ENCODE measurements at places on chromosomes 5 and 9.

DNA sequence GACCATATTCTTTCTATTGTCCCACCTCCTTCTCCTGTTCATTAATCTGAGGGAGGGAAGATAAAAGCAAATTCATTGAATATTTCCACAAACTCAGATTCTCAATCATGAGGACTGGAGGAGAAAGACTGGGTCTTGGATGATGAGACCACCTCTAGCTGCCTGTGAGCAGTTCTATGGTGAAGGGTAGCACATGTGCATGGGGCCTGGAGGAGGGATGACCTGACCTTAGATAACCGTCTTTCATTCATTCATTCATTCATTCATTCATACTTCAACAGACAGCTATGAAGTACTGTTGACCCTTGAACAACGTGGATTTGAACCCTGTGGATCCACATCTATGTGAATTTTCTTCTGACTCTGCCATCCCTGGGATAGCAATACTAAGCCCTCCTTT is 68.4 kb downstream of the MED10 start:
- no peak for DNase-seq

GRCh38 chr5:145499483-145499882 is 335.7 kb downstream of the PRELID2 start:
- DNase-seq, result no peak

DNA sequence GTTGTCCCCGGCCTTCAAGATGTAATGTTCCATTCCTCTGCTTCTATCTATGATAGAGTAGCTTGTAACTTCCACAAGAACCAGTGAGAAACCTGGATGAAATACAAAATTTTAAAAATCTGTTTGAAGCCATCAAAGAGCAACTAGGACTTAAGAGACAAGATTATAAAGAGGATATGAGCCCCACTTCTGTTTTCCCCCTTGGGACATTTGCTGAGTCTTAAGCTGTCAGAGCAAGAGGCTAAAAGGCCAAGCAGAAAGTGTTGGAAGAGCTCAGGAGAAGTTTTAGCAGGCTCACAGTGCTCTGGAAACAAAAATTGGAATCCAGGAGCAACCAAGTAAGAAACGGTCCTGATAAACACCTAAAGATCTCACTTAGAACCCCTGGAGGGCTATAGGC is 76.1 kb downstream of the ADRB2 start:
- DNase-seq, result no peak

DNA sequence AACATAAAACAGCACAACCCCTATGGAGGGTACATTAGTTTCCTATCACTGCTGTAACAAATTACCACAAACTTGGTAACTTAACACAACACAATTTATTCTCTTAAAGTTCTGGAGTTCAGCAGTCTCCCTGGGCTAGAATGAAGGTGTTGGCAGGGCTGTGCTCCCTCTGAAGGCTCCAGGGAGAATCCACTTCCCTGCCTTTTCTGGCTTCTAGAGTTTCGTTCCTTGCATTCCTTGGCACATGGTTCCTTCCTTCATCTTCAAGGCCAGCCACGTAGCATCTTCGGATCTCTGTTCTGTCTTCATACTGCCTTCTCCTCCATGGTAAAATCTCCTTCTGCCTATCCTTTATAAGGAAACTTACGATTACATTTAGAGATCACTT is 25.0 kb upstream of the GSN start:
- DNase-seq, result no peak

DNA sequence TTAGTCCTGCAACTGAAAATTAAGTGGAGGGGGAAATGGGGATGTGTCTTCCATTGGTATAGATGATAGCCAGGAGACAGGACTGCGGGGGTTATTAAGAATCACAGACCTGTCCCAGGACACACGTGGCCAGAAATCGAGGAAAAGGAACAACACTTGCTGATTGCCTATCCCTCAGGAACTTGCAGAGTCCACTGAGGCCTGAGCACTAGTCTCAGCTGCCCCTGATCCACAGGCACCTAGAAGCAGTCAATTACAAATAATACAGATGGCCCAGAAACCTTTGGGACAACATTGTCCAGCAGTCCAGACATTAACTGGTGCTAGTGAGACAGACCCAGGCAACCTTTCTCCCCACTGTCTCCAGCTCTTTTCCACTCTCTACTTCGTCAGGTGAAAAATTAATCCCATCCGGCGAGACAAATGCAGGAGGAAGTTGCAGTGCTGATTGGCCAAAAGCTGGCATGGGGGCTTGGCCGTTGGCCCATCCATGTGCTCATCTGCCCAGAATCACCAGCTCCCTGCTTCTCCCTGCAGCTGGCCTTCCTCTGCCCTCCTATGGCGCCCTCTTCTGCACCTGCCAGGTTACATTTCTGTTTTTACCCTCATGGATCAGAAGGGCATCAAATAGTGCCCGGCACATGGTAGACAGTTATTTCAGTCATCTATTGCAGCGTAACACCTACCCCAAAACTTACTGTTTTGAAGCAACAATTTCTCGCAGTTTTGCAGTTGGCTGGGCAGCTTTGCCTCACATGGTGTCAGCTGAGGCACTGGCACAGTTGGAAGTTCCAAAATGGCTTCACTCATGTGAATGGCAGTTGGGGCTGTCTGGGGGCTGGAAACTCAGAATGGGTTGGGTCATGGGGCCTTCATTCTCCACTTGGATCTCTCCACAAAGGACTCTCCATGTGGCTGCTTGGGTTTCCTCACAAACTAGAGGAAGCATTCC is 3.6 kb upstream of the B4GALT1 start:
- no peak for DNase-seq

DNA sequence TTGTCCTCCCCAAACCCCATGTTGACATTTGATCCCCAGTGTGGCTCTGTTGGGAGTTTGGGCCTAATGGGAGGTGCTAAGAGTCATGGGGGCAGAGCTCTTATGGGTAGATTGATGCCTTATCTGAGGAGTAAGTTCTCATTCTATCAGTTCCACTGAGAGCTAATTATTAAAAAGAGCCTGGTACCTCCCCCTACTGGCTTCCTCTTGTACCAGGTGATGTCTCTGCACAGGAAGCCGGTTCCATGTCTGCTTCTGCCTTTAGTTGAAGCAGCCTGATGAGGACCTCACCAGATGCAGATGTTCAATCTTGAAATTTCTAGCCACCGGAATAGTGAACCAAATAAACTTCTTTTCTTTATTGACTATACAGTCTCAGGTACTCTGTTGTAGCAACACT is 10.8 kb downstream of the GABRB2 start:
- no peak for DNase-seq

DNA sequence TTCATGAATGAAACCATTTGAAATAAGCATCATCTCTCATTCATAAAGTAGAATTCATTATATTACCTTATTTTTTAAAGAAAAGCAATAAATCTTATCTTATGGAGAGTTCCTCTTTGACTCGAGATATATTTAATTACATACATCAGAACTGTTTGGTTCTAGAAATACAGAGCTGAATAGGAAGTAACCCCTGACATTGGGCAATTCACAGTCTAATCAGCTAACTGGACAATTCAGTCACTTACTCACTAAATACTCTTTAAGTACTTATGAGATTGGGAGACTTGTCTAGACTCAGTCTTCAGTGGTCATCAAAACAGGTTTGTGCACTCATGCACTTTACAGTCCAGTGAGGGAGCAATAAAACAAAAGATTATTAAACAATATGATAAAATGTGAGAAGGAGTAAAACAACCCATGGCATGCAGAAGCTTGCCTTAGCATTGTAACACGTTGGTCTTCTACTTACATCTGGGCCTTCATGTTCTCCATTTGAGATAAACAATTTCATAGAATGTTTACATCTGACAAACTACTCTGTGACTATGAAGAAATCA is 11.5 kb upstream of the FBXO38 start:
- no peak for DNase-seq

DNA sequence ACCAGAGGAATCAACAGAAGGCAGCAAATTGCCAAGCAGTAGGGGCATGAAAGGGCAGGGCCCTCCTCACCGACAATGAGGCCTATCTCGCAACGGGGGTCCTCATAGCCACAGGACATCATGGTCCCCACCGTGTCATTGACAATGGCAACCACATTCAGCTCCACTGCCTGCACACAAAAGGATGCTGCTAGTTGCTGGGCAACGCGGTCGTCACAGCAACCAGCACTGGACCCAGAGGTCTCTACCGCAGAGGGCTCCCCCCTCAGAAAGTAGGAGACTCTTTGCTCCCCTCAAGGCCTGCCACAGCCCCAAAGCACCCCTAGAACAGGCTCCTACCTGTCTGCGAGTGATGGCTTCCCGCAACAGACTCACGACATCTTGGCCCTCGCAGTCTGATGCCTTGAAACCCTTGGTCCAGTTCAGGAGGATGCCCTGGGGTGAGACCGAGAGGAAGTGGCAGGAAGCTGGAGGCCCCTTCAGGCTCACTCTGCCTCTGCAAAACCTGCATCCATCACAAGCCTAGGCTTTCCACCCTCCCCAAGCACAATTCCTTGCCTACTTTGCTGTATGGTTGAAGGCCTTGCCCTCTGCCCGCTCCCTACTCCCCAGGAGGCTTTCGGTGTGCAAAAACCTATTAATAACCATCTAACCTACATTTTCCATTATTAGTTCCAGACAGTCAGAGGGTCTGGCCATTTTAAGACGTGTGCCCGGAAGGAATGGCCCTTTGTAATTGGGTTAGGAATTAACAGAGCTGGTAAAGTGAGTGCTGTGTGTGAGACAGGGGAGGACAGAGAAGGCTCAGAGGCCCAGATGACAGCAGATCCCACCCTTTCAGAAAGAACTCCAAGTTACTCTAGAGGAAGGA is 15.2 kb downstream of the HK3 start:
- no peak for DNase-seq

- no peak for DNase-seq
Observed at GRCh38 chr5:102411-103043, 10.6 kb downstream of the PLEKHG4B start.

GRCh38 chr9:109098171-109098959 is 21.4 kb downstream of the TMEM245 start:
- peak; percentile 56 for DNase-seq

GRCh38 chr5:68012831-68013230 is 202.7 kb upstream of the PIK3R1 start:
- no peak for DNase-seq

DNA sequence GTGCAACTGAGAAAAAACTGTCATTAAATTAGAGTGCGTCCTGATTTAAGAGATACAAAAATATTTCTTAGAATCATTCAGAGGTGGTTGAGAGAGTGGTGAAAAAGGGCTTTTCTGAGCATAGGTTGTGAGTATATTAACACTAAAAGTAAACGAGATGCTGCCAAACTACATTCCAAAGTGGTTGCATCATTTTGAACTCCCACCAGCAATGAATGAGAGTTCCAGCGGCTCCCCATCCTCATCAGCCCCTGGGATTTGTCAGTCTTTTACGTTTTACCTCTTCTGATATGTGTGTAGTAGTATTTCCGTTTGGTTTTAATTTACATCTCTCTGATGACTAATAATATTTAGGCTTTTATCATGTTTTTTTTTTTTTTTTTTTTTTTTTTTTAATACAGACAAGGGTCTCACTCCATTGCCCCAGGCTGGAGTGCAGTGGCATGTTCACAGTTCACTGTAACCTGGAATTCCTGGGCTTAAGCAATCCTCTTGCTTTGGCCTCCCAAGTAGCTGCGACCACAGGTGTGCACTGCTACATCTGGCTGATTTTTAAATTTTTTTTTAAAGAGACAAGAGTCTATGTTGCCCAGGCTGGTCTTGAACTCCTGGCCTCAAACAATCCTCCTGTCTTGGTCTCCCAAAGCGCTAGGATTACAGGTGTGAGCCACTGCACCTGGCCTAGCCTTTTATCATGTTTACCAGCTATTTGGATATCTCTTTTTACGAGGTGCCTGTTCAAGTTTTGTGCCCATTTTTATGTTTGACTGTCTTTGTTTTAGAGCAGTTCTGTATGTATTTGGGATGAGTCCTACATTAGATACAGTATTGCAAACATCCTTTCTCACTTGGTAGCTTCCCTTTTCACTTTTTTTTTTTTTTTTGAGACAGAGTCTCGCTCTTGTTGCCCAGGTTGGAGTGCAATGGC is 17.0 kb downstream of the PRRT1B start:
- DNase-seq, result no peak

DNA sequence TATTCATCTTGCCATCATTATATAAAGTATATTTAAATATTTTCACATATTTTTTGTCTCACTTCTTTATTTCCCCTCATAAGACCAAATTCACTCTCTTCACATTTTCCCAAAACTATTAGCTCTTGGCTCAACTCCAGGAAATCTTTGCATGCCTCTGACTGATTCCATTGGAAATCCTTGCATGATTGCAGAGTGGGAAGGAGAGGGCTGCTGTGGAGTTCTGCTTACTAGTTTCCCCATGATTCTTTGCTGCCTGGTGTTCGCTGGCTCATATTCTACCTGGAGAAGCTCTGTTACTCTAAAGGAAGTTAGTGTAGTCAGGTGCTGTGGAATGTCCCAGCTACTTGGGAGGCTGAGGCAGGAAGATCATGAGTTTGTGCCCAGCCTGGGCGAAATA is 41.9 kb downstream of the LIX1 start:
- no peak for DNase-seq

GRCh38 chr5:11239261-11240015 is 478.4 kb upstream of the DAP start:
- no peak for DNase-seq

DNA sequence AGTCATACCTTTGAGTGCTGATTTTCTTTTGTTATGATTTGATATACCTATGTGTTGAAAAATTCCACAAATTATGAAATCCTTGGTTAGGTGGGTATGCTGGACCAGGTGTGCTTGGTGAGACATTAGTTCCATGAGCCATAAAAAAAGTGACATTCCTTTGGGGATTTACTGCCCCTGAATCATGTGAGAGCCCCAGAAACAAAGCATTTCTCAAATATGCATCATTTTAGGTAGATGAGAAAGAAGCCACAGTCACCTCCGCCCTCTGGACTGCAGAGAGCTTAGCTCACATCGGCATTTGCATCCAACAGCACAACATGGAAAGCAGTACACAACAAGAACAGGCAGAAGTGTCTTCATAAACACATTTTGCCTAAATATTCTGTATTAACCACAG is 55.3 kb downstream of the DAP start:
- no peak for DNase-seq

GRCh38 chr9:136691316-136692184 is 4.3 kb upstream of the AGPAT2 start:
- no peak for DNase-seq

DNA sequence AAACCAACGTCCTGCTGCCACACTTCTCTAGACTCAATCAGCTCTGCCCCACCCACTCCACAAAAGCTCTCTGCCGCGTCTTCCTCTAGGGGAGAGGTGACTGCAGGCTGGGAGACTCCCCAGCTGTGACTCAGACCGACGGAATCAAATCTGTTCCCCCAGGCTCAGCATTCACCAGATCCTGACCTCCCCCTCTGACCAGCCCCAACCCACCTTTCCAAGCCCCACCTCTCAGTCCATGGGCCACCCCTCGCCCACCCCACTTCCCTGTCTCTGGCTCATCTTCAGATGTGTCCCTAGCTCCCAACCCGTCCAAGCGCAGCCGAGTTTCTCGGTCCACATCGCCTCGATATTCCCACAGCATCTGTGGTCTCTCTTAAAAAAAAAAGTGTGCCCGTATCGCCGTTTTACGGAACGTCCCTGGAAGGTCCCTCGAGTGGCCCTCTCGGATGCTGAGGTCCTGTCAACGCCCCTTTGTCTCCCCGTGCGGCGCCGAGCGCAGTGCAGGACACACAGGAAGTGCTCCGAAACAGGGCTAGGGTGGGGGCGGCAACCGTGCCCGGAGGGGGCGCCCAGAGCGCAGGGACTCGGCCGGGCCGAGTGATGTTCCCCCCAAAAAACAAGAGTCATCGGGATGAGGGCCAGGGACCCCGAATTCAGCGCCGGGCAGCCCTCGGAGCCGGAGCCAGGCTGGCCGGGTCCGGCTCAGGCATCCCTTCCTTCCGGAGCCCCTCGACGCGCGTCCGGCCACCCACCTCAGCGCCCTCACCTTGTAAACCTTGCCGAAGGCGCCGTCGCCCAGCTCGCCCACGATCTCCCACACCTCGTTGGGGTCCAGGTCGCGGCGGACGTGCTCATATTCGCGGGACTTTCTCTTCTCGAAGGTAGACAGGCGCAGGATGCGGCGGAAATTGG is 649 bp downstream of the STK10 start:
- DNase-seq, result peak; percentile 54

Data from GM04504 (cell line).